Stimulated activated CD4-positive, alpha-beta T cell treated with anti-CD3 and anti-CD28 coated beads, Interleukin-1b, Interleukin-23, amount 100 ng/mL, for 1 hour (primary cell): ENCODE measurements at places on chromosomes 11 and 22.

DNA sequence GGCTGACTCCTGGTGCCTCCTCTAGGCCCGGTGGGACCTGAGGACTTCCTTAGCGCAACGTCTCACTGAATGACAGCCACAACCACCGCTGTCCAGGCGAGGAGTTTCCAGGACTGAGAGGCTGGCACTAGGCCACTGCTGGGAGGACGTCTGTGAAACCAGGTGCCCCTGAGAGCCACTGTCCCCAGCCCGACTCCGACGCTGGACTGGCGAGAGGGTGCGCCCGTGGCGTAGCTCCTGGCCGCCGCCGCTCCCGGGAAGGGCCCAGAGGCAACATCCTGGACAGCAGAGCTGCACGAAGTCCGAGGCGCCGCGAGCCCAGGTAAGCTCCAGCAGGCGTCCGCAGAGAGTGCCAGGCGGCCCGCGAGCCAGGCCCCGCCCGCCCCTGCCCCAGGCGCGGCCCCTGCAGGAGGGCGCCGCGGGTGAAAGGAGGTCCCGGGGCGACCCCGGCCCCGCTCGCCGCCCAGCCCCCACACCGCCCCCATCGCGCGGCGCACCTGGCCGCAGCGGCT is 525 bp downstream of the DGCR2 start:
- DNase-seq, result no peak

- no peak for DNase-seq
Observed at GRCh38 chr11:64856382-64857227, 12.2 kb upstream of the CDC42BPG start.

- no peak for DNase-seq
Observed at GRCh38 chr11:115263799-115264656, 240.2 kb downstream of the CADM1 start.

DNA sequence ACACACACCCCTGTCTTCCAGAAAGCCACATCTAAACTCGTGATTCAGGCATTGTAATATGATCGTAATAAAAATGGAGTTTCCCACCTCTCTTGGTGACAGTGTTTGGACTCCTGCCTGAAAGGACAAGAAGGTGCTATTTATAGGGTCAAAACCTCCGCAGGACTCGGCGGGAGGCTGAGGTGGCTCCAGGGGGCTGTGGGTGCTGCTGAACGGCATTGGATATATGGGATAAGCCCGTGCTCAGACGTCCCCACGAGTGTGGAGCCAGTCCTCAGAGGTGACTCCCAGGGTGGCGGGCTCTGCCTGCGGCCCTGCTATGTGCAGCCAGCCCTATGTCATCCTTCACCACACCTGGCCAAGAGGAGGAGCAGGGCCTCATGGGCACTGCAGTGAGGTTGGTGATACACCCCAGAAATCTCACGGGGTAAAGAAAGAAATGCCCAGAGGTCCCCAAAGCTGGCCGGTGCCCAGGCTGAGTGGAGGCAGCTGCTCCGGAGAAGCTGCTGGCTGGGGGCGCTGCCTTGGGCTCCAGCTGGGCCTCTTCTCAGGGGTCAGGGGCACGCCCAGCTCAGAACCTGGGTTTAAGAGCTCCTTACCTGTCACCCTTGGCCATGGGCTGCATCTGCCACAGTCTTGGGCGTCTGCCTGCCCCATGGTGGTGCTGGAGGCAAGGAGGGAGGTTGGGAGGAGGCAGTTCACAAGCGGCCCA is 5.1 kb upstream of the OSBPL5 start:
- DNase-seq, result no peak

- no peak for DNase-seq
Observed at GRCh38 chr11:118236170-118236569, 11.4 kb upstream of the JAML start.

- no peak for DNase-seq
Observed at GRCh38 chr22:44071781-44072326, 47.8 kb downstream of the PARVB start.

DNA sequence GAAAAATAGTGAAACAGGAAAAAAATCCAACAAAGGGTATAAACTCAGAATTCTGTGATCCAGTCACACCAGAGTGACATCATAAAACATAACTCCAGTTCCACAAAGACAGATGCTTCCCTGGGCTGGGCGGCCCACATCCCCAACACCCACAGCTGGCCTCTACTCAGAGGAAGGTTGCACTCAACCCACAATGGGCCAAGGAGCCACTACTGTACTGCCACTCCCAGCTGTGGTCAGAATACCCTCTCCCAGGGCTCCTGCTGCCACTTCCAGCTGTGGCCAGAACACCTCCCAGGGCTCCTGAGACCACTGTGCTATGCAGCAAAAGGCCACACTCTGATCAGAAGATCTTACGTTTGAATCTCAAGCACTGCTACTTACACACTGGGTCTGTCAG is 18.3 kb downstream of the SMCO4 start:
- DNase-seq, result no peak

DNA sequence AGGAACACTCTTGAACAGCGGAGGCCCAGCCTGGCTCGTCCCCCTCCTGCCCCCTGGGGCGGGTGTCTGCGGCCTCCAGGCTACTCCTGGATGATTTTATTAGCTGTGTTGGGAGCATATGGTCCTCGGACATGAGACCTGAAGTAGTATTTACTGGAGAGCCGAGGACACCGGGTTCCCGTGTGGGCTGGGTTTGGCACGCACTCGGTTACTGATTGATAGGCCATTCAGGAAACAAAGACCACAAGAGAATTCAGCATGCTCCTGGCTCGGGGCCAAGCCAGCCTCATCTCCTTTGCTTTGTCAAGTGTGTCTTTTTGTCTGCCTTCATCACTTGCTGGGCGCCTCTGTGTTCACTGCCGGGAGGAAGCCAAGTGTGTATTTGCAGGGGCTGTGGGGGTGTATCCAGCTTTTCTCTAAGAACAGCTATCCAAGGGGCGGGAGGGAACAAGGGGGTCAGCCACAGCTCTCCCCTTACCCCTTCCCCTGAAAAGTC is 9.7 kb downstream of the FXYD2 start:
- no peak for DNase-seq

- no peak for DNase-seq
Observed at GRCh38 chr11:113568566-113568965, 93.4 kb upstream of the DRD2 start.

GRCh38 chr11:2134022-2135010 is 4.9 kb downstream of the IGF2 start:
- DNase-seq, result no peak

DNA sequence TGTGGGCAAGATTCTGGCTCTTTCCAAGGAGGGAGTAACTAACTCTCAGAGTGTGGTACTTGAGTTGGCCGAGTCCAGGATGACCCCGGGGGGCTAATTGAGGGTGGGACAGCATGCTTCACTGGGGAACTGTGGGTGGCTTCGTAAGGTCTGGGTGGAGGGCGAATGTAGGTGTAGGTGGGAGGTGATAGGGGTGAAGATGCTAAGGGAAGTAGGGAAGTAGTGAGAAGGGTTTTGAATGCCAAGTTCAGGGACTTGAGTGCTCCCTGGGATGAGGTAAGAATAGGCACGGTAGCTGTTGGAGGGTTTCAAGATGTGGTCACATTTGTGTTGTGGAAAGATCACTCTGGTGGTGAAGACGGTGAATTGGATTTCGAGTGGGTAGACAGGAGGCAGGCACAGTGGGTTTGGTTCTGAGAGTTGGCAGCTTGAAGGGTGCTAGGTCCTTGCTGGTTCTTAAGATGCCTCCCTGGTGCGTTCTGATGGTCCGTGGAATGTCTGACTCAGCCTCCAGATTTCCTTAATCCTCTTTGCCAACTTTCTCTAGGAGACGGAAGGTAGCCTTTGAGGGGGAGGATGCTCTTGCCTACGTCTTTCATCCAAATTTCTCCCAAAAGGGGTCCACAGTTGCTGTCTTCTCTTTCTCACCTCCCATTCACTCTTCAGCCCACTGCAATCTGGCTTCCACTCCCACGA is 2.5 kb upstream of the DNAL4 start:
- DNase-seq, result no peak

GRCh38 chr11:19821412-19821875 is 108.8 kb downstream of the NAV2 start:
- no peak for DNase-seq

- DNase-seq, result no peak
Observed at GRCh38 chr11:47257517-47258316, at the start of gene NR1H3. NR1H3 (plus strand) TSS chr11:47257996; CDS start chr11:47259217, 1,221 bp downstream.

DNA sequence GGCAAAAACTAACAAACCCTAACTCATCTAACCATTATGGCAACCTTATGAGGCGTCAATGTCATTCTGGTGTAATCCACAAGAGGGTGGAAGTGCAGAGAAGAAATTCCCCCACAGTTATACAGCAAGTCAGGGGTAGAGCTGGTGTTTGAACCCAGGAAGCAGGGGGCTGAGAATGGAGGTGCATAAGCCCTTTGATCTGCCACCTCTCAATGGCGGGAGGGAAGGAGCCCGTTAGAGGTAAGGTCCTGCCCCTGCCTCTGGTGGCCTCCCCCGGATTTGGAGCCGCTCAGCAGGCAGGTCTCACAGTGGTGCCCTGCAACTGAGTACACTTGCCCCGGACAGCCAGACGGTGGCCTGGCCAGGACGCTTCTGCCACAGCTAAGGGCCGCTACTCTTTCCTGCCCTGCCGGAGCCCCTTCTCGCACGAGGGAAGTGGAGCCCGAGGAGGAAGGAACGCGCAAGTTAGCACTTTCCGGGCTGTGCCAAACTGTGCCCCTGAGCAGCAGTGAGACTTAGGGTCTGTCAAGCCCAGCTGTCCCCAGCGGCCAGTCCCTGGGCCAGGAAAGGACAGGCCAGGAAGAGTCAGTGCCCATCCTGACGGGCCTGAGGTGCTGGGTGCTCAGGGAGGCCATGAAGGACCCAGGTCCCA is 1.1 kb downstream of the FXYD2 start:
- no peak for DNase-seq

DNA sequence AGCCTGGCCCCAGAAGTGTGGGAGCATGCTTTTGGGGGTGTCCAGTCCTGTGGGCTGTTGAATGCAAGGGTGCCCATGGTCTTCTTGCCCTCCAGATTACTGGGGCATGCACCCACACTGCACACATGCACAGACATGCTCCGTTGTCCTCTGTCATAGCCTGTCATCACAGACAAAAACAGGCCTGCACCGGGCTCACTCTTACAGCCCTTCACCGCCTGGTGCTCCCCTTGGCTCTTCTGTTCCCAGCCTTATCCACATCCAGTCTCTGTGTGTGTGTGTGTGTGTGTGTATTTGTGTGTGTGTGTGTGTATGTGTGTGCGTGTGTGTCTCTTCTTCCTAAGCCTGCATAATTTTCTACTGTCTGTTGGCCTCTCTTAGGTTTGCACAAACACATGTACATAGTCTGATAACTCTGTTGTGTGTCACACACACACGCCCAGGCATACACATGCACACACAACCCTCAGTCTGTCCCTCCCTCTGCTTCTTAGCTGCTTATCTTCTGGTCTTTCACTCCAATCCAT is 23.4 kb upstream of the NECTIN1 start:
- no peak for DNase-seq

GRCh38 chr22:50123119-50123518 is 33.3 kb downstream of the MOV10L1 start:
- DNase-seq, result no peak

DNA sequence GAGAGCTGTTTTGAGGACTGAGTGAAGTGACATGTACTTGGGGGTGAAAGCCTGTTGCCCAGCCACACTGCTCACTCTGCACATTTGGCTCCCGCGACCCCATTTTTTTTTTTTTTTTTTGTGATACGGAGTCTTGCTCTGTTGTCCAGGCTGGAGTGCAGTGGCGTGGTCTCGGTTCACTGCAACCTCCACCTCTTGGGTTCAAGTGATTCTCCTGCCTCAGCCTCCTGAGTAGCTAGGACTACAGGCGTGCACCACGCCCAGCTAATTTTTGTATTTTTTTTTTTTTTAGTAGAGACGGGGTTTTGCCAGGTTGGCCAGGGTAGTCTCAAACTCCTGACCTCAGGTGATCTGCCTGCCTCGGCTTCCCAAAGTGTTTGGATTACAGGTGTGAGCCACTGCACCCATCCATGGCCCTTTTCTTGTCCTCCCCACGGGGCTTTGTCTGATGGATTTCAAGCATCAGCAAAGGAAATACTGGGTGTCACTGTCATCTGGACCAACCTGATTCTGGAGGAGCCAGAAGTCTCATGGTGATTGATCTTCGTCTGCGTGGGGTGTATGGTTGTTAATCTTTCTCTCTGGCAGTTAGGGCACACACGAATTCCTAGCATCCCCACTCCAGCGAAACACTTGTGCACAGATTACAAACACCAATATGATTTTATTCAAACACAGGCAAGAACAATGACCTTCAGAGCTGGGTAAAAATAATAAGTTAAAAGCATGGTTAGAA is 3.4 kb upstream of the UCP3 start:
- DNase-seq, result no peak

- no peak for DNase-seq
Observed at GRCh38 chr11:115930886-115931547, 426.8 kb upstream of the CADM1 start.

- DNase-seq, result no peak
Observed at GRCh38 chr11:119343726-119344125, 2.8 kb downstream of the MFRP start.
